Tibial nerve (tissue), 4 donors: ENCODE measurements at places on chromosomes 1 and 21.
A peak's percentile ranks its signal among the peaks of the same experiment; 100 is the strongest.

DNA sequence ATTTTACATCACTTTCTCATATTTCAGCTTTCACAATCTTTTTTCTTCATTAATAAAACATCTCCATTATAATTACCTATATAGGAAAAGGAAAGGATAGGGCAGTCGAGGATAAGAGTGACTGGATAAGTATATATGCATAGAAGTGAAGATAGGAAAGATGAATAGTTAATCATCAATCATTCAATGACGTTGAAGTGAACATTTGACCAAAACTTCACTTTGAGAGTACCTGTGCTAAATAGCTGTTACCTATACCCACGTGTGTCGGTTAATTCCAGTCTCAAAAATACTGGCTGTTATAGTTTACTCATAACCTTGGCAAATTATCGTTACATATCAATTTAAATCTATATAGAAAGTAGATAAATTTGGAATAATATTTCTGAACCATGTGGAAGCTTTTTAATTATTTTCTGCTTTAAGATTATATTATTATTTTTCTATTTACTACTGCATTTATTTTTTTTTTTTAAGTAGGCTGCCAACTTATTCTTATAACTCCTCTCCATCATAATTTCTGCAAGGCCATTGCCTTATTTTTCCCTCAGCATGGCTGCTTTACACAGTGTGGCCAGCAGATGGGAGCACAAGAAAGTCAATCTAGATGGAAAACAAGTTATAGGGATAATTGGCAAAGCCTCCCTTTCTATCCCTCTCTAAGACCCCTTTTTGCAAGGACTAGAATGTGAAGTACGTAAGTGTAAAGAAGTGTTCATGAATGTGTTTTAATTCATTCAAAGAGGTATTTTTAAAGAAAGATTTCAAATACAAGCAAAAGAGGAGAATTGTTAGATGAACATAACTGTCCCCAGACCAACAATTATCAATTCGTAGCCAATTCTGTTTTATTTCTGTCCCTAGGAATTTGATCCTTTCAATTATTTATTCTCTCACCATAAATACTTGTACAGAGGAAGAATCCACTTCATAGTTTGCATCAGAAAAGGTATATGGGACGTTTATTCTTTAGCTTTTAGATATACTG lies 290.4 kb downstream of the KCNT2 start:
- DNase-seq: no peak

- DNase-seq: no peak
Measured at GRCh38 chr1:240611619-240612480, at the start of gene GREM2. Gene GREM2 (minus strand): TSS chr1:240612155. CDS start chr1:240493475, 118,680 bp downstream.

- DNase-seq: no peak
Measured at GRCh38 chr1:201944002-201944401, 2.3 kb downstream of the LMOD1 start.

DNA sequence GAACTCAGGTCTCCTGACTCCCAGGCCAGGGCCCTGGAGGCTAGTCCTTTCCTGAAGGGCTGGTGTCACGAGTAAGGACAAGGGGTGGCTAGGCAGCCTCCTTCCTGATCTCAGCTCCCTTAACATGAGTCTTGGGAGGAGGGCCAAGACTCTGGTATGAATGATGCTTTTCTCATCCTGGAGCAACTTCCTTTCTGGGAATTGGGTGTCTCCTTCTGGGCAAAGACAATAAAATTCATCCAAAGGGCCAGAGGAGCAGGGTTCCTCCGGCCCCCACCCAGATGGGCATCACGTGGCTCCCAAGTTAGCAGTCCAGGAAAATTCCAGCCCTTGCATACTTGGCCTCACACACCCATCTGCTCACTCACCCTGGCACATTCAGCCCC lies at the start of gene FAM167B:
TSS of gene FAM167B (plus strand) at position 335 of the 386 bp plus-strand sequence. CDS start 200 bp downstream, outside the sequence.
- DNase-seq: peak; percentile 40
